ENCODE measurements at places on chromosomes 1 and 21.

DNA sequence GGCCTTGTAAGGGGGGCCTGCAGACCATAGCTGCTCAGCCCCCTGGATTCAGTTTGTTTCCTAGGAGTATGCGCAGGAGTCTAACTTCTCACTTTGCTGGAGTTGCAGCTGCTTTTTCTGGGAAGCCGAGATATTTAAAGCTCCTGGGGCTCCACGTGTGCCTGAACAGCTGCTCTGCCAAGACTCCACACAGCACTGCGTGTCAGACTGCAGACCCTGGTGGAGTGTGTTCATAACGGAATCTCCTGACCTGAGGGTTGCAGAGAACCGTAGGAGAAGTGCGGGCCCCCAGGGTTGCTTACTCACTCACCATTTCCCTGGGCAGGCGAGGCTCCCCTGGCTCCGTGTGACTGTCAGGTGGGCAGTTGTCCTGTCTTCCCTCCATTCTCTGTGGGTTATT is 474.3 kb upstream of the TMPRSS15 start:
- no peak for DNase-seq

- DNase-seq, result no peak
Measured at GRCh38 chr1:230068952-230069684, 2.1 kb downstream of the GALNT2 start.

- no peak for DNase-seq
Measured at GRCh38 chr1:172697534-172698002, 38.7 kb downstream of the FASLG start.

- DNase-seq, result no peak
Measured at GRCh38 chr1:74822851-74823401, 90.0 kb downstream of the TYW3 start.

DNA sequence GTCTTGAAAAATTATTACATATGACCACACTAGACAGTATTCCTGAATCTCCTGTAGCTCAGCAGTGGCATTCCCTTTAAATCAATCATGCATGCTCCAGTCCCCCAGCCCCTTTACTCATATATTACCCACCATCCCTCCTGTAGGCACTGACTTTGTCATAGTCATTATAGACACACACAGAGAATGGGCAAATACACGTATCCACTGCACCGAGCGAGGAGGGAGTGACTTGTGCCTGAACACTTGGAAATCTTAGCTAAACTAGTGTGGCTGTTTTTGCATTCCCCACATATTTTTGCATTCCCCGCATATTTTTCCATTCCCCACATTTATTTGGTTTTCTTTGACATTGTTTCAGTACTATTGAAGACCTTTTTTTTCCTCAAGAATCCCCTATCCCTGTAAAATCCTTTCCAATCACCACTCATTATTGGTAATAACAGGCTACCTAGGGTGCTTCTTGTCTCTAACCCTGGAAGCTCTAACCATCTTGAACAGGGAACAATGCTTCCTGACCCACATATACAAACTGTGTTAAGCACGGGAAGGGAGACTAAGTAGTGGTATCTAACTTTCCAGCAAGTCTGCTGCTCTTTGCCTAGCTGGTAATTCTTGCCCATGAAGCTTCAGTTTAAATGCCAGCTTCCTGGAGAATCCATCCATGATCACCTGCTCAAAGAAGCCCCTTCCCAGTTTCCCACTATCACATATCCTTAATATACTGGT is 534.4 kb upstream of the CAMK1G start:
- DNase-seq, result no peak

DNA sequence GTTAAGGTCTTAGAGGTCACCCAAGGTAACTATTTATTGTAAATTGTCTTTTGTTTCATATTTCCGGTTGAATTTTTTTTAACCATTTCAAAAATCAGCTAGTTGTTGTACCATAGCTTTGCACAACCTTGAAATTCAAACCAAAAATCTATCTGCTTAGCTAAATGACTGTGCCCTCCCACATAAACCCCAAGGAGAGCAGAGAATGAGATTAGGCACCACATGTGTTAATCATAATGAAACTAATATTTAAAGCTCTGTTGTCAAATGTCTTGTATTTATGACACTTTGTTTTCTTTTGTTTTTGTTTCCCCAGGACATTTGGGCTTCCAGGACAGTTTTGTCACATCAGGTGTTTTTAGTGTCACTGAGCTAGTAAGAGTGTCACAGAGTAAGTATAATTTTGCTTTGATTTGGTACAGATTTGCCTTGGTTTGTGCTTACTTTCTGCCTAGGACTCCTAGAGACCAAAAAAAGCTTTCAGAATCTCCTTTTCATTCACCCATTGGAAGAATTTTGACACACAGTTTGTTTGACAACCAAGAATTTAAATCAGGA is 249.9 kb downstream of the NFIA start:
- no peak for DNase-seq

DNA sequence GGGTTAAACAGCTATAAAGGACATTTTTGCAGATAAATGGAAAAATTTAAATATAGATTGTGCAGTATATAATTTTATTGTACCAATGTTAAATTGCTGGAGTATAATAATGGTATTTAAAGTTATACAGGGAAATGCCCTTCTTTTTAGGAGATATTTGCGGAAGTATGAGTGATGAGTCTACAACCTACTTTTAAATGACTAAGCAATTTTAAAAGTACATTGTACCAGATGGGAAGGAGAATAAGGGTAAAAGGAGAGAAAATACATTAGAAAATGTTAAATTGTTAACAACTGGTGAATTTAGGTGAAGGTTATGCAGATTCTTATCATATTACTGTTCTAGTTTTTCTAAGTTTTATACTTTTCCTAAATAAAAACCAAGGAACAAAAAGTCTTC is 91.8 kb downstream of the ZZZ3 start:
- no peak for DNase-seq

DNA sequence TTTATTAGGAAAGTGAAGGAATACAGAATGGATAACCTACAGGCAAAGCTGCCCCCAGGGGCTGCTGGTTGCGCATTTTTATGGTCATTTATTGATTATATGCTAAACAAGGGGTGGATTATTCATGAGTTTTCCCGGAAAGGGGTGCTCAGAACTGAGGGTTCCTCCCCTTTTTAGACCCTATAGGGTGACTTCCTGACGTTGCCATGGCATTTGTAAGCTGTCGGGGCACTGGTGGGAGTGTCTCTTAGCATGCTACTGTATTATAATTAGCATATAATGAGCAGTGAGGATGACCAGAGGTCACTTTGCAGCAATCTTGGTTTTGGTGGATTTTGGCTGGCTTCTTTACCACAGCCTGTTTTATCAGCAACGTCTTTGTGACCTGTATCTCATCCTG is 5.9 kb upstream of the ASAP3 start:
- DNase-seq, result no peak

DNA sequence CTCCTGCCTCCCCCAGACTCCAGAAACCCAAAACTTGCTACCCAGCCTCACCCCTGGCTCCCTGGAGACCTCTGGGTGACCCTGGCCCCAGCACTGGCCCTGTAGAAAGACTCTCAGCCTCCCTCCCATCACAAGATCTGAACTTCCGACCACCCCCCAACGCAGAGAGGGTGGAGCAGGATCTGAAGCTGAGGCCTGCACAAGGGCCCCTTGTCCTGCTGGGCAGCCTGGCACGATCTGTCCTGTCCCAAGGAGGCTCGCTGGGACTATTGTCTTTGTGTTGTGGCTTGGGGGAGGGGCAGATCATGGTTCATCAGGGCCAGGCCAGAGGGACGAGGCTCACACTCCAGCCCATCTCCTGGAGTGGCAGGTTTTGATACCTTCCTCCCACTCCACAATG is 20.0 kb downstream of the PHLDA3 start:
- DNase-seq, result no peak

- no peak for DNase-seq
Measured at GRCh38 chr1:180171691-180172090, 17.0 kb downstream of the QSOX1 start.

GRCh38 chr1:159949123-159949522 is 3.7 kb upstream of the IGSF9 start:
- DNase-seq, result no peak

DNA sequence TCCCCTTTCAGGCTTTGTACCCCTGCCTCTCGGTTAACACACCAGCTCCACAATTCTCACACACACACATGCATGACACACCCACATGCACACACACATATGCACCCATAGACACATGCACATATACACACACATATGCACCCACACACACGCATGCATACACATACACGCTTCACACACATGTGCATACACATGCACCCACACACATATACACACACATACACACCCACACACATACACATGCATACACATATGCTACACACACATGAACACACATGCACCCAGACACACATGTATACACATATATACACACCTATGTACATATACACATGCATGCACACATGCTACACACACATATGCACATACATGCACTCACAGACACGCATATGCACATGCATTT is 61.7 kb upstream of the SLC25A33 start:
- DNase-seq, result no peak

DNA sequence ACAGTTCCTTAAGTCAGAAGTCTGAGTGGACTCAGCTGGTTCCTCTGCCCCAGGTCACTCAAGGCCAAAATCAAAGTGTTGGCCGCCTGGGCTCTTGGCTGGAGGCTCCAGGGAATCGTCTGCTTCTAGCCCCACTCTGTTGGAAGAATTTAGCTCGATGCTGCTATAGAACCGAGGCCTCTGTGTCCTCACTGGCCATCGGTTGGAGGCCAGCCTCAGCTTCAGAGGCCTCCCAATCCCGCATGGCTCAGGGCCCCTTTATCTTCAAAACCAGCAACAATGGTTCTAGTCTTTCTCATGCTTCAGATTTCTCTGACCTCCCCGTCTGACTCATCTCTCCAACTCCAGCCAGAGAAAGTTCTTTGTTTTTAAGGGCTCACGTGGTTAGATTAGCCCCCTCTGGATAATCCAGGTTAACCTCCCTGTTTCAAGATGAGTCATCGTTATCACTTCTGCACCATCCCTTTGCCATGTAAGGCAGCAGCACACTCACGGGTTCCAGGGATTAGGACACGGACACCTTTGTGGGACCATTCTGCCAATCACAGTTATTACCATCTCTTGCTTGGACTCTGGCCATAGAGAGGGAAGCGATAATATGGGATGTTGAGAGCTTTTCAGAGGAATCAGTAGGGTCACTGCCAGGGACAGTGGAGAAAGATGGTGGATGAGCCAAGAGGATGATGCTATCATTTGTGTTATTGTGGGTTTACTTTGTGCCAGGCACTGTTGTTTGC is 13.6 kb downstream of the FHAD1 start:
- no peak for DNase-seq

DNA sequence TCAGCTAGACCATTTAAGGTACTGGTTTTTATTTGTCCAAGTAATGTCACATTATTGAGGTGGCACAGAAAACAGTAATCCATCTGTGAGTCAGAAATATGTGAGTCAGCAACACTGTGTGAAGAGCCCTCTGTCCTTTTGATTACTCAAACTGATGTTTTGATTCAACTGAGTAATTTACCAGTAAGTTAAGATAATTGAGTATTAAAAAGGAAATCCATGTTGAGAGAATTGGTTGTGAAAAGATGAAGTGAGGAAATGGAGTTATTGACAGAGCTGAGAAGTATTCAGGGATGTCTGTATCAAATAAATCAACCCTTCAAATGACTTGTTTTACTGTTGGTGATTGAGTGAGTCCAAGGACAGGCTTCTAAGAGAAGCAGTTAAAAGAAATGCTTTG is 302.7 kb upstream of the SGIP1 start:
- DNase-seq, result no peak
